ENCODE measurements at places on chromosomes 7 and 10.

DNA sequence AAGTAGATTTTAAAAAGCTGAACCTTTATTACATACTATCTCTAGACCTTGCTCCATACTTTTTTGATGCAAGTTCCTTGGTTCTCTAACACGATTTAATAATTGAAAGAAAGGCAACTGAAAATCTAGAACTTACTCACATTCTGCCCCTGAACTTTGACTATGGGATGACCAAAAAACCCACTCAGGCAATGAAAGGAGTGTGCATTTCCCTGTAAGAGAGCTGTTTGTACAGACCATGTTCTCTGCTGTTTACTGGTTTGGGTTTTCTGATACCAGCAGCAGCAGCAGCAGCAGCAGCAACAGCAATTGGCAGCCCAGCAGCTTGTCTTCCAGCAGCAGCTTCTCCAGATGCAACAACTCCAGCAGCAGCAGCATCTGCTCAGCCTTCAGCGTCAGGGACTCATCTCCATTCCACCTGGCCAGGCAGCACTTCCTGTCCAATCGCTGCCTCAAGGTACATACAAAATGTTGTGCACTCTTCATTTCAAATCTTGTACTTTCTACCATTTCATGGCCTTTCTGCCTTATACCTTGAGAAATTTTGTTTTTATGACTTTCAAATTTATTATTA lies 216.7 kb downstream of the FOXP2 start:
- DNase-seq: no peak

GRCh38 chr10:121541450-121542120 lies 56.7 kb downstream of the FGFR2 start:
- no peak for DNase-seq

- DNase-seq: no peak
Measured at GRCh38 chr10:52400562-52400961, 86.5 kb downstream of the DKK1 start.

DNA sequence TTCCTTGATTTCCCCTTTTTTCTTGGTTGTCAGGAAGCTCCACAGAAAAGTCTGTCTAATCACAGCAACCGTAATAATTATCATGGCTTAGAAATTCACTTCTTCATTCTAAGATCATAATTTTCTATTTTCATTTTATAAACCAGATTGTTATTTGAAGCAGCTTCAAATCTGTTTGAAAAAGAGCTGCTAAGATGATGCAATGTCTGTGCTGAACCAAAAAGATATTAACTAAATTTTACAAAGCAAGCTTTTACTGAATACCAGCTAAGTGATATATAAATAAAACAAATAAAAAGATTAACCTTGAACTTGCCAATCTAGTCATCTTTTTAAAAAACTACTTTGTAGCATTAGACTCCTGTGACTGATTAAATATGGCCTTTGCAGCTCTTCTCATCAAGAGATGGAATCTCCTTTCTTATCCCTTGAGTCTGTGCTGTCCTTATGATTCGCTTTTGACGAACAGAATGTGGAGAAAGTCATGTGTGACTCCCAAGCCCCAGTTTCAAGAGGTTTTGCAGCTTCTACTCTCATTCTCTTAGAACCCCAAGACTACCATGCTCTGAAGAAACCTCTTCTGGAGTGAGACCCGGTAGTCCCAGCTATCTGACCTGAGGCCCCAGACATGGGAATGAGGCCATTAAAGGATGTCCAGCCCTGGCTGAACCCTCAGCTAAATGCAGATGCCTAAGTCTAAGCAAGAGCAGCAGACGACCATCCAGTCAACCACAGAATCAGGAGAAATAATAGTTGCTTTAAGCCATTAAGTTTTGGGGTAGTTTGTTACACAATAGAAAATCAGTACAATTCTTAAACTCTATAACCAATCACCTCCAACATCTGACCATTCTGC lies 14.4 kb downstream of the NAMPT start:
- DNase-seq: no peak

DNA sequence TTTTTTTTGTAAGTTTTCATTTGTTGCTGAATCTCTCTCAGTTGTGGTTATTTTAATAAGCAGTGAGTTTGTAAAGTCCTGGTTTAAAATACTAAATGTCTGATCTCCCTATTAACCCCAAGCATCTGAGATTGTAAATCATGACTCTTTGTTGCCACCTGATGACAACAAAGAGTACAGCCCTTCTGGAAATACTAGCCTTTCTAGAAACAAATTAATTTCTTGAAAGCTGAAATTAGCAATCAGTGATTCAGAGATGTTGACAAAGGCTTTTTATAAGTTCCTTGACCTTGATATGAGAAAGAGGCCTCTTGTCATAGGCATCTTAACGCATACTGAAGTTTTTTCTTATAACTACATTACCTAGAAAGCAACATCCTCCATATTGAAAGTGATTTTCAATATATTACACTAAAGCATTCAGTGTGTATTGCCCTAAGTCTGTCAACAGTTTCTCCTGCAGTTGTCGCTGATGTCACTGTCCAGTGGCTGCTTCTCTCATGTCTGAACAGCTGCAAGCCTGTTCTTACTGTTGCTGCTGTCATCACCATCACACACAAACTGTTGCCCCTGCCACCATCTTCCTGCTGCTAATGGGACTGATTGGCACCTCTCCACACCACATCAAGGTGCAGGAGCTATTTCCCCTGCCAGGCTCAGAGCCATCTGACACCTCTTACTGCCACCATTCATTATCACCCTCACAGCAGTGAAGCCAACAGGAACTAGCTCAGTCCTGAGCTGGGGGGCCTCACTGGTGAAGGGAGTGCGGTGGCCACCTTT lies 95.1 kb upstream of the LRGUK start:
- no peak for DNase-seq

GRCh38 chr10:71187600-71187999 lies 24.8 kb upstream of the UNC5B start:
- no peak for DNase-seq

GRCh38 chr7:74297516-74298233 lies 8.5 kb downstream of the CLIP2 start:
- DNase-seq: no peak

DNA sequence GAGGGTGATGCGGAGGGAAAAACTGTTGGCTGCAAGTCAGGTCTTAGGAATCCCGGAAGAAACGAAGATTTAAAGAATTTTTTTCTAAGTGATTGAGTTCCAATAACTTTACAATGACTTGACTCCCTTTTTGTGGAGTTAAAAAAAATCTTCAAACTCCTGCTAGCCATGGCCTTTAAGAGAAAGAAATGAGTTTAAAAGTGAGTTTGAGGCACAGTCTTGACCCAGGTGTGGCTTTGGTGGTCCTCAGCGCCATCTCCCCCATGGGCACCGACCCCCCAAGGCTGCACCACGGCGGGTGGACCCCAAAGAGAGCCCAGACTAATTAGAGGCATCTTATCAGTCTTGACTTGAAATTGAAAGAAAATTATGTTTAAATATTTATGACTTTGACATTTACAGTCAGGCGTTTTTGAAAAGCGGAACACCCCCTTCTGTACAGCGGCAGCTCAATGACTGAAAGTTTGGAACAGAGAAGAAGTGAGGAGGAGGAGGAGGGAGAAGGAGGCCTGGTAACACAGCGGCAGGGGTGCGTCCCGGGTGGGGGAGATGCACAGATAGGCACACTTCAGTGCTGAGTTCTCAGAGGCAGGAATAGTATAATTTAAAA lies 349.6 kb downstream of the DNAJB6 start:
- DNase-seq: no peak

DNA sequence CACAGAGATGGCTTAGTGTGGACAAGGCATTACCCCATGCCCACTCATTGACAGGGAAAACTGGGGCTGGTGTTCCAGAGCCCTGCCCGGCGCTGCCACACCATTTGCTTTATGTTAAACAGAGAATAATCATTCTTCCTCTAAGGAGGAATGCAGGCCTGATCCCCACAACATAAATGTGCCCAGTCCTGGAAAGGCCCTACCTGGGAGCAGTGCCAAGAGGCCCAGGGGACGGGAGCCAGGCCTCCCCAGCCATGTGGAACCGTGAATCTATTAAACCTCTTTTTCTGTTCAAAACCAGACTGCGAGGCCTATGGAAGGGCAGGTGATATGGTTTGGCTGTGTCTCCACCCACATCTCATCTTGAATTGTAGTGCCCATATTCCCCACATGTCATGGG lies 264.1 kb downstream of the GRID1 start:
- DNase-seq: no peak
